Activated T-cell treated with anti-CD3 and anti-CD28 coated beads, Interleukin-2, amount 50 U/mL, for 72 hours (primary cell): ENCODE measurements at places on chromosomes 2 and 18. TPM values are rescaled to one million over a fixed set of nuclear protein-coding genes. Genes with fewer than 3 reads are reported as not detected.

CLEC4F gene
- total RNA-seq: not detected

CYBRD1 gene
- total RNA-seq: 3.2 TPM

- no peak overlapping the region for H3K27ac ChIP-seq
- H3K4me1 ChIP-seq: peaks cover 30% of the 10 kb centered on the region
- peaks cover 67% of the 10 kb centered on the region for H3K27me3 ChIP-seq
- no peaks in the 10 kb centered on the region for H3K36me3 ChIP-seq
- no peak overlapping the region for H3K4me3 ChIP-seq
- DNase-seq: no peak
Observed at GRCh38 chr2:75562513-75562864, 1.8 kb upstream of the EVA1A start.

DNA sequence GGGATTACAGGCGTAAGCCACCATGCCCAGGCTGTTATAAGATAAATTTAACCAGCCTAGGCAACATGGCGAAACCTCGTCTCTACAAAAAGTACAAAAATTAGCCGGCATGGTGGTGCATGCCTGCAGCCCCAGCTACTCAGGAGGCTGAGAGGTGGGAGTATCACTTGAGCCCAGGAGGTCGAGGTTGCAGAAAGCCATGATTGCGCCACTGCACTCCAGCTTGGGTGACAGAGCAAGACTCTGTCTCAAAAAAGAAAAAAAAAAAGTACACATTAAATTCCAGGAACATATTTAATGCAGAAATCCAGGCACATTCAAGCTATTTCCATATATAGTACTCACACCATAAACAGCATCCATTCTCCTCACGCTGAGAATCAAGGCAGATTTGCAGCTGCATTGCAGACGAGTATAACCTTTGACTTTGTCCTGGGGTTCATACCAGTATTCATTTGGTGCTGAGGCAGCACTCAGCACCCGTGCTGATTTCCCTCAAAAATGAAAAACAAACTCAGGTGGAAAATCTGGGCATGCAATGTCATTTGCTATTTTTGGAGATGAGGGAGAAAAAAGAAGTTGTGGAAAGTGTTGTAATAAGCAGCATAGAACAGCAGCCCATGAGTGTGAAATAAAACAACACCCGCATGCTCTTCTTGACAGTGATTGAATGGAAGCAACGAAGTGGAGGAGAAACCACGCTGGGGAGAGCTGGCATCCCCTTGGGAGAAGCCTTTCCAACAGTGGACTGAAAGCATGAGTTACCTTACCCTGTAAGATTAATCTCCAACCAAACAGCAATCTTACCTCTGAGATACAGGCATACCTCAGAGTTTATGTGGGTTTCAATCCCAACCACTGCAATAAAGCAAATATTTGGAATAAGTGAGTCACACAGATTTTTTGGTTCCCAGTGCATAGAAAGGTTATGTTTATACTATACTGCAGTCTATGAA, 46.8 kb upstream of the ANXA4 start:
- H3K27me3 ChIP-seq: no peaks in the 10 kb centered on the region
- peak overlapping the region; percentile 61 for H3K4me3 ChIP-seq
- no peak overlapping the region for H3K27ac ChIP-seq
- DNase-seq: no peak

DNA sequence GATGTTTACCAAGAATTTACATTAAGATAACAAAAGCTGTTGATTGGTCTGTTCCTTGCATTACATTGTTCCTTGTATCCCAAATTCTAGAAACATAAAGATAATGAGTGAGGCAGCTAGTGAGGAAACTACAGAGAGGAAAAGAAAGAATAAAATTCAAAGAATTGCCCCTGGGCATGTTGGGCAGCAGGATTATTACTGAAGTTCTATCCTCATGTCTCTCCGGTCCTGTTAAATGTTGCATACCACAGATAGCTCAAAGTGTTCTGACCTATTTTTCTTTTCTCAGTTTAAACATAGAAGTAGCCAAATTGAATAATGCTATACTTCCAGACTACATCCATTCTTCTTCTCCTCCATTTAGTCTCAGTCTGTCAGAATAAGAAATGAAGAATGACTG, 58.2 kb upstream of the DYNC1I2 start:
- DNase-seq: no peak
- no peak overlapping the region for H3K4me3 ChIP-seq
- no peaks in the 10 kb centered on the region for H3K4me1 ChIP-seq
- H3K27ac ChIP-seq: no peak overlapping the region
- no peaks in the 10 kb centered on the region for H3K27me3 ChIP-seq
